ENCODE measurements at places on chromosomes 7 and 10.

GRCh38 chr10:66572700-66573099 lies 353.1 kb upstream of the LRRTM3 start:
- DNase-seq, result no peak

DNA sequence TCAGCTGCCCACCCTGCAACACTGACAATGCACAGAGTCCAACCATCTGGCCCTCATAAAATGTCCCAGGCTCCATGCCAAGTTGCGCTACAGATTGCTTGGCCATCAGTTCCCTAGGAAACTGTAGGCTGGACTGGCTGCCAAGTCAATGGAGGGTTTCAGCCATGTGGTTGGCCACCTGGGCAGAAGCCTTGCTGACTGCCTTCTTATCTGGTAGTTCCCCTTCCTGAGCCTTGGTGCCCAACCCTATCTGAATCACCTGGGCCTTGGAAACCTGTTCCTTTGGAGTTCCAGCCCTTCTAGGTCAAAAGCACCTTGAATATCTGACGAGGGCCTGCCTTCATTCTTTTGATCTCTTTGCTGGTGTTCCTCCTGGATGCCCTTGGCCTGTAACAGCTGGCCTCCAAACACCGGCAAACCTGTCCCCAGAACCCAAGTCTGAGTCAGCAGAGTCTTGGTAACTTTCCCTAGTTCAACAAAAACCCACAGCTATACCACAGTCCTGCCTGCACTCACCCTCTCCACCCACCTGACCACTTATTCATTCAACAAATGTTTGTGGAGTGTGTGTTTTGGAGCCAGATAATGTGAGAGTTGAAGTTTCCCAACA lies 37.4 kb upstream of the KDM7A start:
- peak; percentile 8 for DNase-seq

DNA sequence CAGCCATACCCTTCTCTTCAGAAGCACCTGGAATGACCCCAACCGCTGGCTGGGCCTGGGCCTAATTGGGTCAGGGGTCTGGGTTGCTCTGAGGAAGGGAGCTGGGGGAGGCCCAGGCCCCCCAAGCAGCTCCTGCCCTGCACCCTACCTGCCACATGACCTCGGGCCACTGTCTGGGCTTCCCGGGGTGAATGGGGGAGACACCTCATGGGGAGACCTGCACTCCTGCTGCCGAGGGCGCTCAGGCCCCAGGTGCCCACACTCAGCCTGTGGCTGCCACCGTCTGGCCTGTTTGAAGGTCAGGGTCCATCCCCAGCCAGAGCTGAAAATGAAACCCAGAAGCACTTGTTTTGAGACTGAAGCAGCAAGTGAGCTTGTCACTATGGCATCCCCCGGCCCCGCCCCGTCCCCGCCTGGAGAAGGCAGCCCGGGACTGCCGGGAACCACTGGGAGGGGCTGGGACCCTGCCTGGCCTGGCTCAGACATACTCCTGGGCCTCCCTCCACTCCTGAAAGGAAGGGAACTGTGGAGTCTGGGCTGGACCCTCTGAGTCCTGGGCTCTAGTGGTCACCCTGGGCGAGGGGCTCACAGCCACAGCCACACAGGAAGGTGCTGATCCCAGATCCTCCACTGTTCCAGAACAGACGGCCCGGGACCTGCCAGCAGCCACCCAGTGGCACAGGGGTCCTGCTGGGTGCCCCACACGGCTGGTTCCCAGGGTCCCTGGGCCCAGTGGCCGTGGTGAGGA lies 7.4 kb upstream of the MICALL2 start:
- no peak for DNase-seq

- DNase-seq, result no peak
Observed at GRCh38 chr10:34139559-34139958, 675.5 kb downstream of the PARD3 start.

GRCh38 chr10:95836610-95837355 lies 71.0 kb upstream of the CC2D2B start:
- no peak for DNase-seq

DNA sequence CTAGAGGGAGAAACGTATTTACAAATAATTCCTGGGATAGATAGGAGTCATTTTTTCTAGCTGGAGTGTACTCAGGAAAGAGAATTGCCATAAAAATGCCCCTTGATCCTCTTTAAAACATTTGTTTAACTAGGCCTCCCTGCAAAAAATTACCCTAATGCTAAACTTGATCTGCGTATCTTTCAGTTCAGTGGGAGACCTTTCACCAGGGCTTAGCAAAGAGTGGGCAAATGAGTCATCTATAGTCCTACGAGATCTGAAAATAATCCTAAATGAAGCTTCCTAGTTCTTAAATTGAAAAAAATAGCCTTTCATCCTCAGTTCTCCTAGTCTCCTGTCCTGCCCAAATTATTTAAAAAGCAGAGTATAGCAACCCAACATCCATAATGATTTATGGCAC lies 198.6 kb upstream of the FRMD4A start:
- DNase-seq, result no peak

DNA sequence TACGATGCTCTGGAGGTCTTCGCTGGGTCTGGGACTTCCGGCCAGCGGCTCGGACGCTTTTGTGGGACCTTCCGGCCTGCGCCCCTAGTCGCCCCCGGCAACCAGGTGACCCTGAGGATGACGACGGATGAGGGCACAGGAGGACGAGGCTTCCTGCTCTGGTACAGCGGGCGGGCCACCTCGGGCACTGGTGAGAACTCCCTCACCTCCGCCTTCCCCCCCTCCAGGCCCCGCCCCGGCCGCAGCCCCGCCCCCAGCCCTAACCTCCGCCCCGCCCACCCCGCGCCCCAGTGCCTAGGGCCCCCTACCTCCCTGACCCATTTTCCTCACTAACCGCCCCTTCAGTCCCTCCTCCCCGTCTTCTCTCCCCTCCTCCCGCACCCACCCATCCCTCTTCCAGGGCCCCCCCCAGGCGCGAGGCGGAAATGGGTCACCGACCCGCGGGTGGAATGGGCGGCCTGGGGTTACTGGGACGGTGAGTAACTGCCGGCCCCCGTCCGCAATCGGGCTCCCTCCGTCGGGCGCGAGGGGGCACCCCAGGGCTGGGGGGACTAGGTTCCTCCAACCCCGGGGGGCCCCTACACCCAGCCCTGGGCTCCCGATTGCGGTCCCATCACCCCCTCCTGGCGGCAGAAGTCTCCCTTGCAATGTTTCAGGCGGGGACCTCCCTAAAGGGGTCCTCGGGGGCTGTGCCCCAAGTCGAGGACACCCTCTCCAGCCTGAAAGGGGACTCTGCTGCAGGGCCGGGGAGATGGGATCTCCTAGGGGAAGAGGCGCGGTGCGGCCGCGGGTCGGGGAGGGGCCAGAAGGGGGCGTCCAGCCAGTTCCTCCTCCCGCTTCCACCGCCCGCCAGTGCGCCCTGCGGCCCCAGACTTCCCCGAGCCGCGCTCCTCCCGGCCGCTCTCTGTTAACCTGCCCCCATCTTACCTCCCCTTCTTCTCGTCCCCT lies 2.1 kb downstream of the PCOLCE start:
- DNase-seq, result no peak

GRCh38 chr7:778968-779451 lies 51.9 kb upstream of the PRKAR1B start:
- DNase-seq, result no peak

- DNase-seq, result no peak
Observed at GRCh38 chr7:70134029-70134770, 535.9 kb downstream of the AUTS2 start.

GRCh38 chr10:118408181-118408580 lies 66.1 kb upstream of the FAM204A start:
- peak; percentile 16 for DNase-seq

GRCh38 chr7:143363016-143363937 lies 764 bp upstream of the FAM131B start:
- DNase-seq, result no peak

DNA sequence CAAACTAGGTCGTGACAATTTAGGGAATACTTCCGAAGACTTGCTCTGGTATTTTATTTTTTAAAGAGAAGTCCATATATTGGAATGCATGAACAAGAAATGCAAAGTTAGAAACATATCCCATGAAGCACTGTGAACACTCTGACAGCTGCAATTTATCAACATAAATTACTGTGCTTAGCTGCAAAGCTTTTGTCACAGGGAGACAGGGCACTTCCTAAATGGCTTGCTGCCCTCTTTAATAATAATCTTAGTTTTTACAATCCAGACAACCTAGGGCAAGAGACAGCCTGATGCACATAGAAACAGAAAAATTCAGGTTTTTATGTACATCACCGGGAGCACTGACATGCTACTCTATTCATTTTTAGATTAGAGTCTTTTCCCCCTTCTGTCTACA lies 78.3 kb upstream of the NOBOX start:
- no peak for DNase-seq

DNA sequence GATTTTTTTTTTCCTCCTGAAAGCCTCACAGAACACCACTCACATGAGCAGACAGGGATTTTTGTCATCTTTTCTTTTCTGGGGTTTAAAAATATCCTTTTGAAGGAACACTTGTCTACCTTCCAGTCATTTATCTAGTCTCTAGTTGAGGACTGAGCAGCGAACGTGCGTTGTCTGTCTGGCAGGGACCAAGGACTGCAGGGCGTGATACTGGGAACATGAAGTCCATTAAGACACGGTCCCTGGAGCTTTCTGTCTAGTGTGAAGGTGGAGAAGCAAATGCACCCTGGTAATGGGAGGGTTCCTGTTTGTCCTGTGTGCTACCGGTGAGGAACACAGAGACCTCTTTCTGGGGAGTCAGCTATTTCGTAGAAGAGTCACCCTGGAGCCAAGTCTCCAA lies 207.4 kb downstream of the TMEM178B start:
- no peak for DNase-seq

GRCh38 chr10:7610026-7610425 lies 56.7 kb downstream of the ITIH5 start:
- no peak for DNase-seq

DNA sequence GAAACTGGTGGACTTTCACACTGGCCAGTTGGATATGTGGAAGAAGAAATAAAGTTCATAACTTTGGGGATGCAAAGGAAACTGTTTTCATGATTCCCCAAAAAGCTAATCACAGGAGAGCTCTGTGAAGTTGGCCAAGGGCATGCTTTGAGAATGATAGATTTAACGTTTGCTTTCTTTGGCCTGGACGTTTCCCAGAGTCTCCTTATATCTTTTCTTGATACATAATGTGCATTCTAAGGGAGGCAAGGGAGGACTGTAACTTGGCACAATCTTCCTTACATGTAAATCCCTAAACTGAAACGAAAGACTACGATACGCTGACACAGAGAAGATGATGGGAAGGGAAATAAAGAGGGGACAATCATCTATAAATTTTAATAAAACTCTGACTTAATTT lies 176.5 kb upstream of the INHBA start:
- no peak for DNase-seq

DNA sequence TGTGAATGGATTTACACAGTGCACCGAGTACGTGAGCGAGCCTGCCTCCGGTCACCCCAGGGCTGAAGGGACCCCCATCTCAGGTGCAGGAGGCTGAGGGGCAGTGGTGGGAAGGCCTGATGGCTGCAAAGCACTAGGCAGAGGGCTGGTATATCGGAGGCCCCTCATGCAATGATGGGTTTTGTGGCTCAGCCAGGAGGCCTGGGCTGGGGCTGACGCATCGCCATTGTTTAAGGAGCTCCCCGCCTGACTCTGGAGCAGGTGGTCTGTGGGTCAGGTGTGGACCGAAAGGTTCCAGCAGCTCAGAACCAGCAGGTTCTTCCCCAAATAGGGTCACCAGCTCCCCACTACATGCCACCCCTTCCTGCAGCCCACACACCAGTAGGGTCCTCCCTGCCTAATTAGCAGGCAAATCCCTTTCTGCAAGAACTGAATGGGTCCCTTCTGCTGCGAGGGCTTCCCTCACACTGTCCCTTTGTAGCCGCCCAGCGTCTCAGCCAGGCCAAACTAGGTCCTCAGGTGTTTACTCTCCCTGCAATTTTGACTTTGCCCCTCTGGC lies 33.0 kb downstream of the OAT start:
- DNase-seq, result no peak

DNA sequence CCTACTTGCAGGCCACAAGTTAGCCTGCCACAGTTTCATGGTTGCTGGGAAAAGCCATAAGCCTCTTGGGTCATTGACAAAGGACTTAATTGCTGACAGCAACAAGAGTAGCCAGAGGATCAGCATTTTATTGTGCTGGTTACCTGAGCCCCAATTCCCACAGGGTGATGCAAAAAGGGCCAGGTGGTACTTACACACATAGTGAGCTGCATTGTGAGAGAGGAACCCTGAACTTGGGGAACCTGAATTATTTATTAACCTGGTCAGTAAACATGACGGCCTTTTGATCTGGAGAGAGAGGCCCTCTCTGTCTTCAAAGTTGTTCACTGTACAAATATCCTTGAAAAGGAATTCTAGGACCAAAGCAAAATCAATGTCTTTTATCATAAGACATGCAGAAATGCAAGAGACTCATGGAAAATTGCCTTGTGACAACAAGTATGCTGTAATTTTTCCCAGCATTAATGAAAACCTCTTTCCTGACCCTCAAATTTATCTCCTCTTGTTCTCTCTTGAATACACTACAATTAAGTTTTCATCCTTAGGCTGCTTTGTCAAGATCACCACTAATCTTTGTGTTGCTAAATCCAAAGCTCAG lies 102.9 kb upstream of the PHYHIPL start:
- no peak for DNase-seq

- no peak for DNase-seq
Observed at GRCh38 chr7:135728136-135728669, at the start of gene SLC13A4. Gene SLC13A4 (minus strand): TSS chr7:135728186. CDS start chr7:135727496, 690 bp downstream.

Data from NCI-H524 treated with DMSO at 0.1 percent for 48 hours (cell line).